ENCODE measurements at places on chromosomes 2 and 18.

DNA sequence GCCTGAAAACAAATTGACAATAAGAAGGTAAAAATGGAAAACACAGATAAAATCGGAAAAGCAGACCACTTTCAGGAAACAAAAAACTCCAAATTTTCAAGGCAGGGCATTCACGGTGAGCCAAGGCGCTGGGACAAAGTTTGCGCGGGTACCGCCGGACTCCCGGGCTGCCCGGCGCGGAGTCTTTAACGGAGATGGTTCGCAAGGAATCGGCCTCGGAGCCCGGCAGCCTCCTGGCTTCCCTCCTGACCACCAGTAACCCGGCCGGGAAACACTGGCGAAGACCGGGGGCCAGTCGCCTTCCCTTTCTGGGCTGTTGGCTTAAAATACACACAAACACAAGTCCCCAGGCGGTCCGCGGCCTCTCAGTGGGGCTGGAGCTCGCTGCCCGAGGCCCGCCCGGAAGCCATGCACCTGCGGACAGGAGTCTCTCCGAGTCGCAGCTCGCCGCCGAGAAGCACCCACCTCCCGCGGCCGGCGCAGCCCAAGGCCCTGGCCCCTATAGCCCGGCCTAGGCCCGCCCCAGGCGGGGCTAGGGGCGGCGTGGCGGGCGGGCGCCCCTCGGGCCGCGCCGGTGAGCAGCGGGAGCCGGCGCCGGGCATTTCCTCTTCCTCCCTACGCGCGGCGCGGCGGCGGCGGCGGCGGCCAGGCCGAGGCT lies 622 bp upstream of the KCMF1 start:
- no peak for DNase-seq

DNA sequence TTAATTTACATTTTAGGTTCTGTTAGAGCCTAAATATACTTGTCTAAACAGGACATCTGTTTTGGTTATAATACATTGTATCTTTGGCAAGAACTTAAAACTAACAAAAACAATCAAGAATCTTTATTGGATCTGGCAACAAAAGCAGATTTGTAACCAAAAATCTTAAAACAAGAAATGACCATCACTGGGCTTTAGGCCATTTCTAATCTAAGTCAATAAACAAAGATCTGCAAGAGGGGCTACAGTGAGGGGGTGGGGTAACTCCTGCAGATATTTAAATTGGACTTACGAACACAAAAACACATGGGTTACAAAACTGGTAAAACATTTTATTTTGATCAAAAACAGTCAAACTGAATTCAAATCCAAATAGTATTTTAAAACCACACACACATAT lies 77.3 kb downstream of the SRBD1 start:
- no peak for DNase-seq

DNA sequence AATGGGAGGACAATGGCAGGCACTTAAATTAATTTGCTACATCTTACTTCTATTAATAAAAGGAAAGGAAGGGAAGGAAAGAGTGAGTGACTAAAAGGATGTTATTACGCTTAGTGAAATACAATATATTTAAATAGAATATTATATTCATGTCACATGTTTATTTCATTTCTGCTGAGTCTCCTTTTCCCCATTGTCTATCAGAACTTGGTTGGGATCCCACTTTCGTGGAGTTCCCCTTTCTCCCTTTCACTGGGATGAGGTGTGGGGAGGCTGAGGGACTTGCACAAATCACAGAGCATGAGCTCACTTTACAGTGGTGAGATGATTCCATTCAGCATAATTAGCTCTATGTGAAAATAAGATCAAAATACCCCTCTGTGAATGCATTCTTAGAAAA lies 730.6 kb downstream of the TSN start:
- DNase-seq, result no peak

GRCh38 chr2:7878786-7879482 lies 802.9 kb upstream of the ID2 start:
- DNase-seq, result no peak

DNA sequence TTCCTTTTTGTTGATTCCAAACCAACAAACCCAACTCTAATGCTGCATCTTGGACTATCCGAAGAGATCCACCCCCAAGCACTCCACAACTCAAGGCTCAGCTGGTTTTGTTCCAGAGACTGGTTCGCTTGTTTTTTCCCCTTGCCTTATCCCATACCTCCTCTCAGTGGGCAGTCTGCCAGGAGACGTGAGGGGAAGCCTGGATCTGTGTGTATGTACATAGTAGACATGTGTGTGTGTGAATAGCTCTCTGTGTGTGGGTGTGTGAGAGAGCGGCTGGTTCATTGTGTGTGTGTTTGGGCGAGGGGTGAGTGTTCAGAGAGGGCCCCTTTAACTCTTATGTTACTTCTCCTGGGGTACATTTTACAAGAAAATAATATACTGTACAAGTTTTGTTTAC lies 94.4 kb downstream of the NRP2 start:
- DNase-seq, result no peak

DNA sequence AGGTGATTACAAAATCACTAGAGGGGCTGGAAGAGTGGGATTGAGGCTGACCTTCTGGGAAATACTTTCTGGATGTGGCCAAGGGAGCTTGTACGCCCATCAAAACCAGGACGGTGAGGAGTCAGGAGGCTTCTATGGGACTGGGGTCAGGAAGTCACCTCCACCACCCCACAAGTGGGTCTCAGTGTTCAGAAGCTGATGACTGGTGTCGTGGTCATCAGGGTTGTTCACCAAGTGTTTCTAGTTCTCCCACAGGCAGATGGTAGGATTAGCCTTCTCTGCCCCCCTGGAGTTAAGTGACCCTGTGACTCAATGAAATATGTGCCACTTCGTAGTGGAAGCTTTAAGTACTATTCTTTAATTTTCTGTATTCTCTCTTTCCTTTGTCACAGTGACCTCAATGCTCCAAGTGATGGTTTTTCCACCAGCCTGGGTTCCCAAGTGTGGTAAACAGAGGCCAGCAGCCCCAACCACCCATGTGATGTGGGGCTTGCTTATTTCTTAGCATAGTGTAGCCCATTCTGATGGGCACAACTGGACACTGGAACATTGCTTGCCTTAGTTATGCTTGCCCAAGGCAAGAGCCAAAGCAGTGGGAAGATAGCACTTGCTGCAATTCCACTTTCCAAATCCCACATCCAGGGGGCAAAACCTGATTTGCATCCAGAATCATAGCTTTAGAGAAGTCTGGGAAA lies 258.8 kb downstream of the CYP26B1 start:
- no peak for DNase-seq

- DNase-seq, result no peak
Measured at GRCh38 chr2:121810959-121811853, 55.8 kb downstream of the TSN start.

DNA sequence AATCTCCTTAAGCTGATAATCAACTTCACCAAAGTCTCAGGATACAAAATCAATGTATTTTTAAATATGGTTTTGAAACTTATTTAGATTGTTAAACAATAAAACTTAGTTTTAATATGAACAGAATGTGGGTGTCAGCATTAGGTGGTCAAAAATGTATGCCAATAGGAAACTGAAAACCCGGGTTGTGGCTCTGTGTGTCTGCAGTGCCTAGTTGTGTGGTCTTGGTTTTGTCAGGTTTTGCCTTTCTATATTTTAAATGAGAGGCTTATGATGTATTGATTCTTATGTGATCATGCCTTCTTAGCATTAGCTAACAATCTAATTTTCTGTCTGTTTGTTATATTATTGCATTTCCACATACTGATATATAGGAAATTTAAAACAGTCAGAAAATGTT lies 227.8 kb downstream of the ZNF407 start:
- DNase-seq, result no peak

GRCh38 chr2:8524823-8525222 lies 157.0 kb upstream of the ID2 start:
- DNase-seq, result no peak

DNA sequence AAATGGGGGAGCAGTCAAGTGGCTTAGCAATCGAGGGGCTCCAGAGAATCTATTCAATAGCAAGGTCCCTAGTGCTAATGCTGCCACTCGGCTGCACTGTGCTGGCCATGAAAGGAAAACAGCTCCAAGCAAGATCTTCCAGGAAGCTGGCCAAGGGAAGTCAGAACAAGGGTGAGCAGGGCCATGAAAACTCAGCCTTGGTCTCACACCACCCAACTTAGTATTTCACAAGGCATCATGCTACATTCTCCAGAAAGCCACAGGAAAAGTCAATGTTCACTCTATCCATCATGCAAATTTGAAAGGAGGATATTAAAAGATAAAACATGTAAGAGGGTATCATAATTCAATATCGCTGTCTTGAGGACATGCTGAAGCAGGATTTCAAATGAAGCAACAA lies 35.7 kb downstream of the NRP2 start:
- DNase-seq, result no peak

DNA sequence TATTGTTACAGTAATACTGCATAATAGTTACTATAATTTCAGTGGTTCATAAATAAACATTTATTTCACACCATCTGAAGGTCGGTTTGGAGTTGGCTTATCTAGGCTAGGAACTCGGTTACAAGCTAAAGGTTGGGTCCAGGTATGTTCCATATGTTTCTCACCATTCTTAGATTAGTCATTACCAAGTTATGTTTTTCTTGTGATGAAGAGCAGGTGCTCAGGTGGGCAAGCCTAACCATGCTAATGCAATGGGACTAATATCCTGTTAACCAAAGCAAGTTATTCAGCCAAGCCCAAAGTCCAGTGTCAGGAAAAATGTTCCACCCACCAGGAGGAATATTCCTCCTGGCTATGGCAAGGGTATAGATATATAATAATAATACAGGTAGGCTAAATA lies 93.2 kb downstream of the CPO start:
- DNase-seq, result no peak

GRCh38 chr2:1708476-1709334 lies 35.6 kb downstream of the PXDN start:
- DNase-seq, result no peak

DNA sequence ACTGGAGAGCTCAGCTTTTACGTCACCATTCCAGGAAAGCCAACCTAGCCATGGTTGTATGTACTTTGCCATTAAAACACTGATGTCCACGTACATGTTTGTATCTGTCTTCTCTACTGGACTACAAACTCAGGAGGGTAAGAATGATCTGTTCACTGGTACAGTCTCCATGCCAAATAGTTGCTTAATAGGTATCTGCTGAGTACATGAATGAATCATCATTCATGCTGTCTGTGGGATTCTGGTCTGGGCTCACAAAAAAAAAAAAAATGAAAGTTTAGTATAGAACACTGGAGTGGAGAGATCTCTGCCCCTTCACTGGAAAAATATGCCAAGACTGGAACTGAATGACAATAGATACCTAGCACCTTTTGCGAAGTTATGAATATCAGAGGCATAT lies 102.6 kb upstream of the ITGA4 start:
- DNase-seq, result no peak

GRCh38 chr2:218010984-218011652 lies 8.3 kb upstream of the TNS1 start:
- DNase-seq, result no peak

- DNase-seq, result no peak
Measured at GRCh38 chr2:157124731-157125130, 132.8 kb upstream of the GALNT5 start.

GRCh38 chr2:7927691-7928090 lies 754.2 kb upstream of the ID2 start:
- no peak for DNase-seq

Data from NCI-H187 treated with DMSO at 0.1 percent for 48 hours (cell line).